Head of caudate nucleus (tissue), 42 donors: ENCODE measurements at places on chromosomes 3 and 15.

- no peak for DNase-seq
Measured at GRCh38 chr15:99252326-99252725, 1.0 kb downstream of the LRRC28 start.

GRCh38 chr3:194781617-194782016, 95.9 kb downstream of the FAM43A start:
- DNase-seq, result no peak

- no peak for DNase-seq
Measured at GRCh38 chr15:31279221-31280045, 47.2 kb upstream of the KLF13 start.

DNA sequence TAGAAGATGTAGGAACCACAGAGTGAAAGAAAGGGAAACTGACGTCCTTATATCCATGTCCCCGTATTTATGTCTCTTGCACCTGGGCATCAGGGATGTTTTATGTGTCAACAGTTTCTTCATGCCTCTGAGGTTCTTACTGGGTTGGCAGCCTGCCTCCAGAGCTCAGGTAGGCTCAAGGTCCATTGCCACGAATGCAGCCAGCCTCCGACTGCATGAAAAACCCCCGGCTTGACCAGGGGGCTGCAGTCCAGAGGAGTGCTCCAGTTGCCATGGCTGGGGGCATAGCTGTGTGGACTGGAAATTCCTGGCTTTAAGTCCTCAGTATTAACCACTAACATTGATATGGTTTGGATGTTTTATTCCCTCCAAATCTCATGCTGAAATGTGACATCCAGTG, 2.8 kb upstream of the CSPG5 start:
- DNase-seq, result no peak

DNA sequence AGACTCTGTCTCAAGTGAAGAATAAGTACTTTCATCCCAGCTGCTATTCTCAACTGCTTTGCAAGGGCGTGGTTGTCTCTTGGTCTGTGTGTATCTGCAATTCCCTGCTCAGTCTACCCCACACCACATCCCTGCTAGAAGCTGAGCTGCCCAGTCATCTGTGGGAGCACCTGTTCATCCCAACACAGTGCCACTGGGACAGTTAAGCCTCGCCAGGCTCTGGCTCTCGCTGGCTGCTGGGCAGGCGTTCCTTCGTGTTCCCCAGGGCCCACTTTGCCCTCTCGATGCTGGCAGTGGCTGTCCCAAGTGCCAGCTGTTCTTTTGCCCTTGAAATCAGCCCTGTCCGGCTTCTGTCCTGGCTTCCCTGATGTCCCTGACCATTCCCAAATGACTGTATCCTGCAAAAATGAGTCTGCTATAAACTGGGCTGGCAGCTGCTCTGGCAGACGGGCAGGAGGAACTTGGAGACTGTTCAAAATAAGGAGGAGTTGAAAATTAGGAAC, 91.6 kb upstream of the KLHL25 start:
- DNase-seq, result no peak

DNA sequence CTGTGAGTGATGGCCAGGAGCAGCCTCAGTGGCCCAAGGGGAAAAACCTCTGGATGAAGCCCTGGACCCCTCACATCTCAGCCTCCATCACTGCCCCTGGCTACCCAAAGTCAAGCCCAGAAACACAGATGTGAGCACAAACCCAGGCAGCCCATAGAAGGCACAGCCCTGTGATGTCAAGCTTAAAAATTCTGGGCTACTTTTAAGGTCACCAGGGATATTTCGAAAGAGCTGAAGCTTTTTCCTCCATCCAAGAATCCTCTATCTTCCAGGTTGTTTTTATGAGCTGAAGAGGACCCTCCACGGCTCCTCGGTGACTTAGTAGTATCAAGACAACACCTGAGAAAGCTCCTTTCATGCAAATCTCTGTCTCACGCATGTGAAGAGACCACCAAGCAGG, 11.5 kb downstream of the LIPC start:
- DNase-seq, result no peak

DNA sequence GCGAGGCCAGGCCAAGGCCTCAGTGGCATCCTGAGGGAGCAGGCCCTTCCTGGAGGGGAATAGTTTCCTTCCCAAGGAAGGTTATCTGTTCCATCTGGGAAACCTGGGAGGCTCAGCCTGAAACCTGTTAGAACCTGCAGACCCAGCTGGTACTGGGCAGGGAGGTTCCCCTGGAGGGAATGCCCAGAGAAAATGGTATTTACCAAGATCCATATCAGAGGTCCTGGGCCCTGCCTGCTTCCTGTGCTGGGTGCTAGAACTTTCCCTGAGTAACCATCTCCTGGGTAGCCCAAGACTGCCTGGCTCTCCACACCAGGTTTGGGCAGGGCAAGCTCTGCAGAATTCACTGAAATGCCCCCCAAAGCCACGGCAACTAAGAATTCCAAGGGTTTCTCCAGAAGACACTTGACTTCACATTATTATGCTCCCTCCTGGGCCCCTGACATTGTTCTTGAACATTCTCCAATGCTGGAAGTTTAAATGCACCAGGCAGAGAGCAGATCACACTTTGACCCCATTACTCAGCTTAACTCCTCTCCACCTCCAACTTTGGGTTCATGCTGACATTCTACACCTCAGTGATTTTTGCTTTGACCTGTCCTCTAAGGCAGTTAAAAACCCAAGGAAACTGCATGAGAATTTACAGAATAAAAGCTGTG, 2.0 kb downstream of the CA12 start:
- no peak for DNase-seq

DNA sequence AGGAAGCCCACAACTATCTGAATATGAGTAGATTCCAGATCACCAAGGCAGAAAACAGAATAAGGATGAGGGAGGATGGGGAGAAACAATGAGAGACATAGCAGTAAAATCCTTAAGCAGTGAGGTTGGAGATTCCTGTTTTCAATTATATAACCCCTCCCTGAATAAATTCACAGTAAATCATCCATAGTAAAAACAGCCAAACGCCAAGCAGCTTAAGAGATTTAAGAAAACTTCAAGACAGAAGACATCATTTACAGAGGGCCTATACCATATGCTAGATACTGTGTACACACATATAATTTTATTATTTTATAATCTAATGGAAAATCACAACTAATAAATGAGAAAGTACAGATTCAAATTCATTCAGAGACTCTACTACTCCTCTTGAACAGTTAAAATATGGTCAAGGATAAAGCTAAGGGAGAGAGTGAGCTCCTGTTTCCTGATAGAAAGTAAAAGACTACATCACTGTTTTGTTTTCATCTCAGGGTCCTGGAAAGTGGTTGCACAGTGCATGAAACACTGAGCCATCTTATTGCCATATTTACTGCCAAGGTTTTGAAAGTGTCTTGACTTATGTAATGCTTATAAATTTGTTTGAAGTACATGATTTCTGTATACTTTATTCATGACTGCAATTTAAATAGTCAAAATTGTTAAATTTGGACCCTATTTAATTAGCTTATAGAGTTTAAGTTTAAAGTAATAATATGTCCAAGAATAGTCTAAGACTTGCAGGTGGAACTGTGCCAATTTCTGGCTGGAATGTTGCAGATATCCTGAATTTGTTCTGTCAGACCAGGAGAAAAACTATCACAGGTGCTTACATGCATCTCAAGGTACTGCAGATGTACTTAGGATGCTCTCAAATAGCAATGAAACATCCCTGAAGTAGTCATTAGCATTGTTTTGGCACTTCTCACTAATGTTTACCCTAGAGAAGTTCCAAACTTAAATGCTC, 141.4 kb downstream of the TBL1XR1 start:
- DNase-seq, result no peak

DNA sequence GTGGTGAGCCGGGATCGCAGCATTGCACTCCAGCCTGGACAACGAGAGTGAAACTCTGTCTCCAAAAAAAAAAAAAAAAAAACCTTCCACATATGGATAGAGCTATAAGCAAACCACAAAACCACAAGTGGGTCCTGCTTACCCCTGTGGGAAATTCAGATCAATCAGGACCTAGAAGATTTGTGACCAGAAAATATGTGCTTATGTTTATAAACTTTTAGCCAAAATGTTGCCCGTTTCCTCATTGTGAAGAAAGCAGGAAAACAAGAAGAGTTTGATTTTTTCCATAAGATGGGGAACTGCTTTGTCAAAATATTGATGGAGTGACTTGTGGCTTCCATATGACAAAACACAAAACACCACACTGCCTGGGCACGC, 3.4 kb upstream of the SLC25A38 start:
- no peak for DNase-seq

DNA sequence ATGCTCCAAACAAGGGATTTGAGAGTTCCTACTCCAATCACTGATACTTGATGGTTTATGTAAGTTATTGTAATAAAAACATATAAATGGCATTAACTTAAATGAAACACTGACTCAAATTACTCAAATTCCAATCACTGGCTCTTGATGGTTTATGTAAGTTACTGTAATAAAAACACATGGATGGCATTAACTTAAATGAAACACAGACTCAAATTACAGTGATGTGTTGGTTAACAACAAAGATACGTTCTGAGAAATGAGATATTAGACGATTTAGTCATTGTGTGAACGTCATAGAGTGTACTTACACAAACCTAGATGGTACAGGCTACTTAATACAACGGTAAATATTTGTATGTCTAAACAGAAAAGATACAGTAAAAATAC, 6.6 kb downstream of the MOBP start:
- DNase-seq, result no peak

DNA sequence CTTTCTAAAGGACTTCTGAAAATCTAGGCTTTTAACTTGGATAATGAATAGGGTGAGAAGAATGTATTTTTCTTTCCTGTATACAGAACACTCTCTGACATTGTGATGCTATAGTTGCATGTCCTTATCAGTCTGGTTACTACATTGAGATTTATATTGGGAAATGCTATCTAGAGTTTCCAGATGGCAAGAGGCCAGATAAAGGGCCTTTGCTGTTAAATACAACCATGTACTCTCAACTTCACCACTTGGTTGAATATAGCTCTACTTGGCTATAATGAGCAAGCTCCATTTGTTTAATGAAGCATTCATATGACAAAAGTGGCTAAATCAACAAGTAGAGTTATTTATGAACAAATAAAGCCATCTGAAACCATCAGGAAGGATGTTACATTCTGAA, 91.0 kb downstream of the IGSF11 start:
- no peak for DNase-seq

DNA sequence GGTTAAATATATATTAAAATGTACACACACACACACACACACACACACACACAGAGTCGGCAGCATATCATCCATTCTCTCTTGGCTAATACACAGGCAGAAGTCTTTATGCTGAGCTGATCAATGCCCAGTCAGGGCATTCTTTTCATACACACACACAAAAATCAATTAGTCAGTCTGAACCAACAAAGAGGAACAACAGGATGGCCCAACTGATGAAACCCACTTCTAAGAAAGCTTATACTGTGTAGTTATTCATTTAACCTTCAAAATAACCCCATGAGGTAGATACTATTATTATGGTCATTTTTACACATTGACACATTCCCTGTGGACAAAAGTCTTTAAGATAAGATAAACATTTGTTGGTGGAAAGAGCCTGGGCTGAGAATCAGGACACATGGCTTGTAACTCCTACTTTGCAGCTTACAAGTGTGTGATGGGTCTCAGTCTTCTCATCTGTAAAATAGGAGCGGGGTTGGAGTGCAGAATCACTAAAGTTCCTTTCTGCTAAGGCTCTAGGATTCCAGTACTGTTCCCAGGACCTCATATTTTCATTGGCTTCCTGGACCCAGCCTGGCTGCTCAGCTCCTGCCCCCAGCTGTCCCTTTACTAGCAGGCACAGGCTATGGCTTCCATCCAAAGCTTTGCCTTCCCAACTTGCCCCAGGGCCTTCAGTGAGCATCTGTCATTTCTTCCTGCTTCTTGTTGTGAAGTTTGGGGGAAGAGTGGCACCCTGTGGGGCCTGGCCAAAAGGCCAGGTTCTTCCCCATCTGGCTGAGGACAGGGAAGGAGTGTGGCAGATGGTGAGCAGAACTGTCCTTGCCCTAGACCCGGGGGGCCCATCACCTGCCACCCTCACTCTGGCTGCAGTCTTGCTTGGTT, 27.2 kb upstream of the GLCE start:
- DNase-seq, result no peak

GRCh38 chr3:58321791-58322190, 10.9 kb upstream of the PXK start:
- DNase-seq, result no peak

- DNase-seq, result no peak
Measured at GRCh38 chr3:158823426-158823825, 21.6 kb downstream of the MFSD1 start.

GRCh38 chr3:170632780-170633179, 46.9 kb upstream of the SLC7A14 start:
- DNase-seq, result no peak

- no peak for DNase-seq
Measured at GRCh38 chr15:98887976-98888375, 119.6 kb downstream of the PGPEP1L start.

DNA sequence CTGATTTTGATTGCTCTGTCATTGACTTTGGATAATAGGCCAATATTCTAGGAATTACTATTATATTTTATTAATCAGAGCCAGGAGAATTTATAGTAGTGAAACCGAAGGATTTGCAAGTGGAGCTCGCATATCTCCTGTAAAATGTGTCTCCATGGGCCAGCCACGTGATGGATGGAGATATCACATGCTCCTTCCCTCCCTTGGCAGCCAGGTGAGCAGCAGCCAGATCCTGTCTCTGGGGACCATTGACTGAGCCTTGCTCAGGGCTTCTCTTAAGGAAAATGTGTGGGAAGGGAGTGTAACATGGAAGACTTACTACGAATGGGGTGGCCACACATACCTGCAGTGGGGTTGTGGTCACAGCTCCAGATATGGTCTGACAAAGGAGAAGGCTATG, 144.7 kb upstream of the RGMA start:
- DNase-seq, result no peak

- DNase-seq, result no peak
Measured at GRCh38 chr3:115517457-115518050, 105.8 kb upstream of the GAP43 start.

- no peak for DNase-seq
Measured at GRCh38 chr3:17135696-17136095, 250.9 kb downstream of the PLCL2 start.

DNA sequence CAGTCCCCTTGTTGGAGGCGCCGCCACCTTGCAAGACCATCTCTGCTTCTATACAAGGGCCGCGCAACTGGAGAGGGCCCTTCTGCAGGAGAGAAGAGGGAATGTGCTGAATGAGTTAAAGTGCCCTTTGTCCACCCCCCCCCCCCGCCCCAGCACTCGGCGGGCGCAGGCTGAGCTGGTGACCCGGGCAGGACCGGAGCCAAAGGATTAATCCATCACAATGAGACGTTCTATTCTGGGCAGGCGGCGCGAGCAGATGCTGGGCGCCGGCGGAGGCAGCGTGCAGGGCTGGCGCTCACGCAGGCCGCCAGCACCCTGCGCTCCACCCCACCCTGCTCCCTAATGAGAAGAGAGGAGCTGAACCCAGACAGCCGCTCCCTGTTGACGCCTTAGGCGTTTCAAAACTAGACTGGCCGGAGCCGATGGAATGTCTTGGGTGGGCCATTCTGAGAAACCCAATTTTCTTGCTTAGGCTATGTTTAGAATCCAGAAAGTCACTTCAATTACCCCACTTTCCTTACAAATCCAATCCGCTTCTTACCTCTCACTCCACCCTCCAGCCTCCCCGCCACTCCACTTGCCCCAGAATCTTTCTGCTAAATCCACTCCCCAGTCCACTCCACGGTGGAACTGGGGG, 32.9 kb downstream of the GJD2 start:
- DNase-seq, result peak; percentile 65
